ENCODE measurements at places on chromosomes 4 and X.

DNA sequence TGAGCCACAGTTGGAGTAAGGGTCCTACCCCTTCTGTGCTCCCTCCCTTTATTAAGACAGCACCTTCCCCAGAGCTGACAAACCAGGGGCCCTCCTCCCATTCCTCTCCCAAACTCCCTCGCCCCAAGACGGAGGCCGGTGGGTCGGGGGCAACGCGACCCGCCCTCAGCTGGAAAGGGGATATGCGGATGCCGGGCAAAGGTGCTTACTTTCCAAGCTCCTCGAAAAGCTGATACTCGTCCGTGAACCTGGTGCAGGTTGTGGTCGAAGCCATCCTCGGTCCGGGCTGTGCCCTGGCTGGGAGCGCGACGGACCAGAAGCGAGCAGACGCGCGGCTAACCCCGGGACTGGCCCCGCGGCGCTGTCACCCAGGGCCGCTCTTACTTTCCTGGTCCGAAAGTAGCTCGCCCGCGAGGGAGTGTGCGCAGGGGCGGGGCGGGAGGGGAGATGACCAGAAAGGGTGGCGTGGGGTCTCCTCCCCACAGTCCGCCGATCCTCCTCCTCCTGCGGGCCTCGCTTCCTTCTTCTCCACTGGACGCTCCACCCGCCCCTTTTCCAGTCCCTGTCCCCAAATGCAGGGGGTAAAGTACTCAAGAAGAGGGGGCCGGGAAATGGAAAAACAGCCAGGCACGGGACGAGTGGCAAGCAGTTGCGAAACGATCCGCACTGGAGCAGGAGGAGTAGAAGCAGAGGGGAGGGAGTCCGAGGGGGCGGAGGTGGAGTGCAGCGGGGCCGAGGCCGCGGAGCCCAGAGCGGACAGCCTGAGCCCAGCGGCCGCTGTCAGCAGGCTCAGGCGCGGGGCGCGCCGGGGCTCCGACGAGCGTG is 531 bp downstream of the CAMK2D start:
- peak; percentile 15 for DNase-seq

GRCh38 chr4:141469392-141469791 is 167.0 kb upstream of the IL15 start:
- DNase-seq: no peak

DNA sequence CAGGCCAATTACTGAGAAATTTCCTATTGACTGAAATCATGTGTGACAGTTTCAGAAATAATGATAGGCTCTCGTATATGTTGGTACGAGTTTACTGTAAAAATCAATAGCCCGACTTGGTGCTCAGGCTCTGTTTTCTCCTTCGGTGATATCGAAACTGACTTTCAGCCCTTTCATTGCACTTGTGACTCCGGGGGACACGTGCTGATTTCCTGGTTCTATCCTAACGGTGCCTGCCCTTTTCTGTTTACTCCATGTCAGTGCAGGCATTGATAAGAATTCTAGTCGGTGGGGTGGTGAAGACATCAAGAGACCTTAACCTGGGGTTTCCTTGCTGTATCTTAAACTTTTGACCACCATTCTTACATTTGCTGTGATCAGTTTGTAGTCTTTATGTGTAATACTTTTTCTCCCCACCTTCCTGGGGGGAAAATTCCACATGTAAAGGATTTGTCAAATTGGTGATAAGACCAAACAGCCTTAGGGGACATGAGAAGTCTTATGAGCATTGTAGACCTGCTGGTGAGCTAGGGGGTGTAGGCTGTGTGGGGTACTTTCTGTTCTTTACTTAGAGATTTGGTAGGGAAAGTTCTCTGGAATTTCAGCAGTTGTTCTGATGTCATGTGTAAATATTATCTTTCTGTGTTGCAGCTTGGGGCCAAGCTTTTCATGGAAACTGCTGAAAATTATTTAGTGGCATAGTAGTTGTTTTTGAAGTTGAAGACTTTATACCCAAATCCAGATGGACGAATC is 52.7 kb downstream of the TMEM131L start:
- no peak for DNase-seq

DNA sequence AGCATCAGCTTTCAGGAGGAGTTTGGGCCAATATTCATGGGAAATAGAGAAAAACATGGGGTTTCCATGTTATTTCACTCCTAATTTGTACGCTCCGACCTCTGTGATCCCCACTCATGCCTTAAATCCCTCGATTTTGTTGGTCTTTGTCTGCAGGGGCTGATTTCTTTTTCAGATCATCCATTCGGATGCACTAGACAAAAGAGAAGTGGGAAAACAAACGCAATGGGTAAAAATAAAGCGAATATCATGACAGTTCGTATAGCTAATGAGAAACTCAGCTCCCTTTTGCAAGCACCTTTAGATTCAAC is 139.1 kb upstream of the PLAC1 start:
- no peak for DNase-seq

- DNase-seq: no peak
Observed at GRCh38 chrX:19964017-19964710, 26.7 kb downstream of the BCLAF3 start.

DNA sequence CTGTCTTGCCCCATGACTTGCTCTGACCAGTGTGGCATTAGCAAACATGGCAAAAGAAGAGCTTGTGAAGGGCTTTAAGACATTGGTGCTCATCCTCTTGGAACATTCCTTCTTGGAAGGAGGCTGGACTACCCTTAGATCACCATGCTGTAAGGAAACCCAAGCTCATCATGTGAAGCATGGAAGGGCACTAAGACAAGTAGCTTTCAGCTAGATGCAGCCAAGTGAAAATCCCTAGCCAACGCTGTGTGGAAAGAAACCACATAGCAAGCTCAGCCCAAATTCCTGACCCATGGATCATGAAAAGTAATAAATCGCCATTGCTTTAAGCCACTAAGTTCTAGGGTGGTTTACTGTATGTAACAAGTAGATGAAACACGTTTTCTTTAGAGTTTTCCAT is 12.4 kb upstream of the PACRGL start:
- no peak for DNase-seq

GRCh38 chrX:40897718-40898270 is 162.5 kb upstream of the MED14 start:
- no peak for DNase-seq

GRCh38 chr4:145565328-145565727 is 53.9 kb upstream of the MMAA start:
- no peak for DNase-seq

- peak; percentile 8 for DNase-seq
Observed at GRCh38 chrX:136598631-136599030, 49.3 kb upstream of the CD40LG start.

- no peak for DNase-seq
Observed at GRCh38 chr4:175282407-175282806, 364.2 kb downstream of the ADAM29 start.

DNA sequence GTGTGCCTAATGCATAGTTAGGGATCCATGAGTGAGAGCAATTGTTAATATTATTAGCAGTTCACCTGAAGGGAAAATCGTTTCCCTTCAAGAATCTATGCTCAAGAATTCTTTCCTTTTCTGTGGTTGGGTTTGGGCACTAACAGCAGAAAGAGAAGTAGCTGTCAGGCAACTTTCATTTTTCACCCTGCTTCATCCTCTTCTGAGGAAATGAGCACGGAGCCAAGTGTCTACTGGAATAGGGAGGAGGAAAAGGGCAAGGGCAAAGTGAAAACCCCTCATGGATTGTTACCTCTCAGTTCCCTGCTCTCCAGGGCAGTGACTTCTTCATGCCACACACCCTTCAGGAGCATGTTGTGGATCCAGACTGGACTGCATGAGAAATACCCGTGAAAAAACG is 2.6 kb upstream of the HPGDS start:
- no peak for DNase-seq

All from RPMI8226 (cell line).